Amygdala (tissue), 56 donors: ENCODE measurements at places on chromosomes 2 and 18.
A peak's percentile ranks its signal among the peaks of the same experiment; 100 is the strongest.

GRCh38 chr18:27202741-27203140, 17.6 kb upstream of the CHST9 start:
- DNase-seq, result no peak

DNA sequence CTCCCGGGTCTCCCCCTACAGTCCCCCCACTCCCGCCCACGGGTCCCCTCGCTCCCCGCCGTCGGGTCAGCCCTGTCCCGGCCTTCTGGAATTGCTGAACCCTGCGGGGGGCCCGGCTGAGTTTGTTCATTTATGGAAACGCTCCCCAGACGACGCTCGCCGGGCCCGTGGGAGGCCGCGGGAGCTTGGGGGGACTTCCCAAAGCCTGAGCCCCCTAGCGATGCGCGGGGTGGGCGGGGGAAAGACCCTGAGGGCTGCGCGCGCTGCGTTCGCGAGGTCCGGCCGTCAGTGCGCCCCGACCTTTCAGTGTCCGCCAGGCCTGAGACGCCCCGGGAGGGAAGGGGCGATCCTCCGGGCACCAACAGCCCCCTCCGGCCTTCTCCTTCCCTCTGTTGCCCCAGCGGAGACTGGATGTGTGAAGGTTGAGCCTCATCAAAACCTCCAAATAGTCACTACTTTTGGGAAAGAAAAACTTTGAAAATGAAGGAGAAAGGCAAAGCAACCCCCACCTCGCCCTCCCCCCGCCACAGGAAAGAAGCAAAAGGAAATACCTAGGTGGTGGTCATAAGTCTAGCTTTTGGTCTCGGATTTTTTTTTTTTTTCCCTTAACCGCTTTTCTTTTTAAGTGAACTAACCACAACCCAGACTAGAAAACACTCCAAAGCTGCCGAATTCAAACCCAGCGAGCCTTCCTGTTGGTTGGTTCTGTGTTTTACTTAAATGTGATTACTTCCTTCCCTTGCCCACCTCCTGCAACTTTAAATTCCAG, 509 bp upstream of the CYS1 start:
- DNase-seq, result no peak

- no peak for DNase-seq
Observed at GRCh38 chr2:46893269-46893939, 22.2 kb downstream of the MCFD2 start.

DNA sequence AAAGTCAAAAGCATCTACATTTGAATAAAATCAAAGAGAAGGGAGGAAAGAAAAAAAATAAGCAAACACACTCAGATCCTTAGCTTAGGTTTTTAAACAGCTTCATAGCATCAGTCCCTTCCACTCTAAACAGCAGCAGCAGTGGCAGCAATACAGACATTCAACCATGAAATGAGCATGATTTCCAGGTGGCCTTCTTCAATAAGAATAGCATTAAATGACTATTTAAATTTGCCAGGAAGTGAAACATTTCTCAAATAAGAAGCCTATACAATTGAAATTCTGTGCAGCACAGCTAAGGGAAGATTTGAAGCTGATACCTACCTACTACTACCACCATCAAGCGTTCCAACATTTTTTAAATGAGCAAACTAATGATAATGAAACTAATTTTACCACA, 138.1 kb upstream of the REG3G start:
- DNase-seq, result no peak

DNA sequence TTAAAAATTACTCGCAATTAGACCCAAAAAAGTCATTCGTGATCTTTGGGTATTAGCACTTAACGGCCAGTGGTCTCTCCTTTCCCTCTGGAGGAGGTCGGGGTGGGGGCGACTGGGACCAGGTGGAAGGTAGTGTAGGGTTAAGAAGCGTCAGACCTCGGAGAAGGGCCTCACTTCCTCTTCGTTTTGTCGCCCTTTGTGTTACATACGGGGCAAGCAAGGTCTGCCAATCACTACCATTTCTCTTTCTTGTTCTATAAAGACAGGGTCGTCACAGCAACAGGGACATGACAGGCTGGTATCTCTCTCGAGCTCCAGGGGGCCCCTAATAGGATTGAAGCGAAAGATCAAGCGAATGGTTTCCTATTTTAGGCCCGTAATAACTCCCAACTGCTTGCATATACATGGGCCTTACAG, 136.6 kb downstream of the INSIG2 start:
- no peak for DNase-seq

DNA sequence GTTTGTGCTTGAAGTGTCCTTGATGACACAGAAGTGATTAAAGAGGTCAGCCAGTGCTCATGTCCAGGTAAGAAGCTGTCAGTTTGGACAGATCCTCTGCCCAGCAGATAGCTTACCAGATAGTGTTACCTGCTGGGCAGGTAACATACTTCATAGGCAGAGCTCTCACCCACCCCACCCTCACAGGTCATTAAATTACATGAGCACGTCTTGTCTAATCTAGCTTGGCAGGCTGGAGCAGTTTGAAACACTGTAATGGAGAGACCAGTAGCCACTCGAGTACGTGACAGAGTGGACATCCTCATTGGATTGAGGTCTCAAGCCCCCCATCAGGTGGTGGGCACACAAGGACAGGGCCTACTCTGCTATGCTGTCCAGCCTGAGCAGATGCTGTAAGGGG, 27.1 kb downstream of the TTC32 start:
- no peak for DNase-seq

DNA sequence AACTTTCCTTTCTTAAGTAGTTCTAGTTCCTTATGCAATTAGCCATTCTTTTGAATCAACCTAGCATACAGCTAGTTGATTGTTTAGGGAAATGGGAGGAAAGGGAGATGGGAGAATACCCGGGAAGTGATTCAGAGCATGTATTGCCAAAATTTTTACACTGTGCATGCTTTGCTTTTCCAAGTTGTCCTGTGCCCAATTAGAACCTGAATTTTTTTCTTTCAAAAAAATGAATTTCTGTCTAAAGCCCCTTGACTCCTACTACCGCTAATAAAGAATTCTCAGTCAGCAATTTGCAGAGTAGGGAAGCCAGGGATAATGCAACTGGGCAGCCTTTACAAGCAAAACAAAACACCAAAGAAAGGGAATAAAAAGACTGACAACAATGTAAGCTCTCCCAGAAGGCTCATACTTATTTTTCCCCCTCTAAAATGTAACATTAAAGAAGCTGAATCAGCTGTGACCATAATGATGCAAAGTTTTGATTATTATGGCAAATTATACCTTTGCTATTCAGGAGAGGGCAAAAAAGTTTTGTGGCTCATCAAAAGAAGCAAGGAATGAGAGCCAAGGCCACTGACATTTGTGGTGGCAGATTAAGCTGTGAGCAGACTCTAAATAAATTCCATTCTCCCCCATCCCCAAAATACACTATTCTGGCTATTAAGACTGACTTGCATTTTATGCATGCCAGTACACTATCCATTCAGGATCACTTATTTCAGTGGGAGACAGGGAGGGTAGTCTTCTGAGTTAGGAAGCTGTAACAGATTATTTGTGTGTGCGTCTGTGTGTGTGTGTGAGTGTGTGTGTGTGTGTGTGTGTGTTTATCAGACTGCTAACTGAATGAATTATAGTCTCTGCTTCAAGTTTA, 174.3 kb downstream of the ERBB4 start:
- peak; percentile 7 for DNase-seq

DNA sequence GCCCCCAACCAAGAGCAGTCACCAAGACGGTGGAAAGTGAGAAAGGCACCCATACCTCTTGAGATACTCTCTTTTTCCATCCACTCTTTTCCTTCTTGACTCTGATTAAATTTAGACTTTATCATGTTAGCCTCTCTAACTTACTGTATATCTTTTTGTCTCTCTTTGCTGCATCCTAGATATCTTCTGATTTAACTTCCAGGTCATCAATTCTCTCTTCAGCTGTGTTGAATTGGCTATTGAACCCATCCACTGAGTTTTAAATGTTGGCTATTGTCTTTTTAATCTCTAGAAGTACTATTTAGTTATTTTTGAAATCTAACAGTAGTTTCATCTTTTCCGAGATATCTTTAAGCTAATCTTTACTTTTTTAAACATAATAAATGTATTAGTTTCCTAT, 78.3 kb upstream of the MBOAT2 start:
- DNase-seq, result no peak

GRCh38 chr2:64586883-64587481, 62.9 kb downstream of the AFTPH start:
- no peak for DNase-seq

GRCh38 chr2:39990335-39990900, 211.4 kb upstream of the THUMPD2 start:
- DNase-seq, result no peak

DNA sequence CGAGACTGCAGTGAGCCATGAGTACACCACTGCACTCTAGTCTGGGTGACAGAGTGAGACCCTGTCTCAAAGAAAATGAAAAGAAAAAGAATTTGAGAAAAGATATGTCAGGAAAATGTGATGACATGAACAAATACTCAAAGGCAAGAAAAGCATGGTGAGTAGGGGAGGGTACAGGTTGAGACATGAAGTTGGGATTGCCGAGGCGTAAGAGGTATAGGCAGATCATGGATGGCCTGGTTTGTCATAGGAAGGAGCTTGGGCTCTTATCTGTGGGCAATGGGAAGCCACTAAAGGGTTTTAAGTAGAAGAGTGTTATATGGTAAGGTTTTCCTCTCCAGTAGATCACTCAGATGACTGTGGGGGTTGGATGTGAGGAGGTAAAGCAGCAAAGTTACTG, 32.3 kb downstream of the SPAST start:
- no peak for DNase-seq
